ENCODE measurements at places on chromosomes 3 and 15.

GRCh38 chr3:140630366-140630765 lies 47.5 kb upstream of the TRIM42 start:
- DNase-seq: no peak

- peak; percentile 51 for DNase-seq
Measured at GRCh38 chr15:77869021-77869895, 208.3 kb downstream of the TBC1D2B start.

DNA sequence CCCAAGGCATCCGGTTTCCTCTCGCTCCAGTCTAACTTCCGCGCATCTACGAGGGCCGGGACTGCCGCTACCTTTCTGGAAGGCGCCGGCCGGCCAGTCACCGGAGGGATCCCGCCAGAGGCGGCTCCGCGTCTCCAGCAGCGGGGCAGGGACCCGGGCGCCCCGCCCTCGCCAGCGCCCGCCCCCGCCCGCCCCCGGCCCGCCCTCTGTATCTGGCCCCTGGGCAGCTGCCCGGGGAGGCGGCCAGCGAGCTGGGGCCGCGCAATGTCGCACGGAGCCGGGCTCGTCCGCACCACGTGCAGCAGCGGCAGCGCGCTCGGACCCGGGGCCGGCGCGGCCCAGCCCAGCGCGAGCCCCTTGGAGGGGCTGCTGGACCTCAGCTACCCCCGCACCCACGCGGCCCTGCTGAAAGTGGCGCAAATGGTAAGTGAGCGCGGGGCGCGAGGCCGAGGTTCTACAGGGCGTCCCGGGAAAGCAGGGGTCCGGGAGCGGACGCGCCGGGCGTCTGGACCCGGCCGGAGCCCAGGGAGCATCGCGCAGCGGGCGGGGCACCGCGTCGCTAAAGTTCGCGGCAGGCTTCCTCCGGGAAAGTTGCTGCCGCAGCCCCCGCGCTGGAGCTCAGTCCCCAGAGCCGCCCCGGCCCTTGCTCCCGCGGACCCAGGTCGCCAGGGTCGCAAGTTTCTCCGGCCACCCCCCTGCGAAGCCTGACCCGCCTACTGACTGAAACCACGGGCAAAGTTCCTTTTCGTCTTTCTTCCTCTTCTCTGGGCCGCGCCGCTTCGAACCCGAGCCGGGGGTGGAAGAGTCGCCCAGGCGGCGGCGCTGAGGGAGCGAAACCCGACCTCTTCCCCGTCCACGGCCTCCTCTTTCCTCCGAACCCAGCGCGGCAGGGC lies at the start of gene CMTM7:
Gene CMTM7 (plus strand): TSS at position 211 of the 893 bp plus-strand sequence. CDS start 54 bp downstream, at position 265.
- DNase-seq: peak; percentile 54

DNA sequence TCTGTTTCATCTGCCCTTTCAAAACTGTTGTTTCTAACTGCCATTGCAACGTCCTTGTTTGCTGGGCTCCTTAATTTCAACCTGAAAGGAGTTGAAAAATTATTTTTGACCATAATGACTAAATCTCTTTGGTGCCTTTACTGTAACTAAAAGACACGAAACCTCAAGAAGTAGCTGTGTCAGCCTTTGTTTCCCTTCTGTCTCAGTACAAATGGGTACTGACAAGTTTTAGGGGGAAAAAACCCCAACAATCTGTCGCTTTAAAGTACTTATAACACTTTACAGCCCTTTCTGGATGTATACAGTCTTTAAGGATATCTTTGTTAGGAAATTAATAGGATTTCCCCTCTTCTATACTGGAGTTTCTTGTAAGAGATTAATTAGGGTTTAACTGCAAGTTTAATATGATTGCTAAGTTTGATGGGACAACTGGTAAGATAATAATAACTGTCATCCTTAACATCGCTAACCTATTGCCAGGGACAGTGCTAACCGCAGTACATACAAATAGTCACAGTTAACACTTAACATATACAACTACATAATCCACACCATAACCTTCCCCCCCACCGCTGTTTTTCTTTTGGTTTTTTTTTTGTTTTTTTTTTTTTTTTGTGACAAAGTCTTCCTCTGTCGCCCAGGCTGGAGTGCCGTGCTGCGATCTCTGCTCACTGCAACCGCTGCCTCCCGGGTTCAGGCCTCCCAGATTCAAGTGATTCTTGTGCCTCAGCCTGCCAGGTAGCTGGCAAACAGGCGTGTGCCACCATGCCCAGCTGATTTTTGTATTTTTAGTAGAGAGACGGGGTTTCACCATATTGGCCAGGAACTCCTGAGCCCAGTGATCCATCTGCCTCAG lies 1.7 kb downstream of the GXYLT2 start:
- no peak for DNase-seq

GRCh38 chr3:31219131-31219843 lies 313.4 kb upstream of the STT3B start:
- no peak for DNase-seq

- DNase-seq: no peak
Measured at GRCh38 chr3:133610031-133610430, 36.5 kb downstream of the CDV3 start.

DNA sequence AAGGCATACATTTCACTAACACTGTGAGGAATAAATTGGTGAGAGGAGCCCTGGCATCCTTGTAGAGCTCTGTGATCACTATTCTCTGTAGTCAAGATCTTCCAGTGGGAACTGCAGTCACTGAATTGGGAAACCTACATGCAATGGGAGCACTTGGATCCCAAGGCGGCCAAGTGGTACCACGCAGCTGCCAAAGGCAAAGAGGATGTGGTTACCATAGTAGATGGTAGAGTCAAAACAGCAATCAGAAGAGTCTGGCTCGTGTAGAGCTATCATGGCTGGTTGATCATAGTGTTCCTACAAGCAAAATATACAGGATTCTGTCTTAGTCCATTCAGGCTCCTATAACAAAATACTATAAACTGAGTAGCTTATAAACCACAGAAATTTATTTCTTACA lies 849.7 kb downstream of the ROBO2 start:
- no peak for DNase-seq

- DNase-seq: peak; percentile 36
Measured at GRCh38 chr3:121477589-121477988, 68.2 kb downstream of the POLQ start.

- DNase-seq: no peak
Measured at GRCh38 chr3:108970561-108970960, 16.9 kb upstream of the GUCA1C start.

DNA sequence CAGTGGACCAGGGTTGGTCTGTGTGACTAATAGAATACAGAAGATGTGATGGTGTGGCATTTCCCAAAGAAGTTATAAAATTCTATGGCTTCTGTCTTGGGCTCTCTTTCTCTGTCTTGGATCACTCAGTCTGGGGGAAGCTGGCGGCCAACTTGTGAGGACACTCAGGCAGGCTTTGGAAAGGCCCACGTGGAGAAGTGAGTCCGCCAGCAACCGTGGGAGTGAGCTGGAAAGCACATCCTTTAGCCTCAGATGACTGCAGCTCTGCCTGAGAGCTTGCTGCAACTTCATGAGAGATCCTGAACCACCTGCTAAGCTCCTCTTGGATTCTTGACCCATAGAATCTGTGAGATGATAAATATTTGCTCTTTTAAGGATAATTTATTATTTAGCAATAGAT lies 72.0 kb upstream of the RASGRP1 start:
- no peak for DNase-seq

- DNase-seq: no peak
Measured at GRCh38 chr15:22786868-22787698, 639 bp downstream of the NIPA1 start.

GRCh38 chr3:194005930-194006501 lies 129.9 kb upstream of the HES1 start:
- no peak for DNase-seq

DNA sequence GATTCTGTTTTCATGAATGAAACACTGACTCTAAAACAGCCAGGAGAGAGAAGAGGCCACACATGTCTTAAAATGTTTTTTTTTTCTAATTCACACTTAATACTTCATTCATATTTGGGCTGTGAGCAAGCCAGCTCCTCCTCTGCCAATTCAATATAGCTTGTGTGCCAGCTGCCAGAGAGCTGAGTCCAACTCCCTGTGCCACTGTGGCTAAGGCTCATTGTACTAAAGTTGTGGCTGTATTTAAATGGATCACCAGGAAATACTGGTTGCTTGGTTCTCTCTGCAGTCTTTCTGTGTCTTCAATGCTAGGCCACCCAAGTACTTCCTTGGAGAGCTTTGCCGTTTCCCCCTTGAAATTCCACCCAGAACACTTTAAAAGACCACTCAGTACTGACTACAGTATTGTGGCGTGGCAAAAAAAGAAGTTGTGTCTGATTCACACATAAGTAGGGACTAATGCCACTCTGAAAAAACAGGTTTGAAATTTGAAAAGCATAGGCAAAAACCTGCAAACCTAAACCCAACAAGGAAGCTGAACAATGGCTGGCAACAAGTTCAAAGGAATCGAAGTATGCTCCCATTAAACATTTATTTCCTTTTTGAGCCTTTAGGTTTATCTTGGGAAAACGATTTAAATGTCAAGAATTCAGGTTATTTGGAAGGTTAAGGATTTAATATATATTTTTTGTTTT lies 524.7 kb downstream of the DIPK2A start:
- DNase-seq: no peak

DNA sequence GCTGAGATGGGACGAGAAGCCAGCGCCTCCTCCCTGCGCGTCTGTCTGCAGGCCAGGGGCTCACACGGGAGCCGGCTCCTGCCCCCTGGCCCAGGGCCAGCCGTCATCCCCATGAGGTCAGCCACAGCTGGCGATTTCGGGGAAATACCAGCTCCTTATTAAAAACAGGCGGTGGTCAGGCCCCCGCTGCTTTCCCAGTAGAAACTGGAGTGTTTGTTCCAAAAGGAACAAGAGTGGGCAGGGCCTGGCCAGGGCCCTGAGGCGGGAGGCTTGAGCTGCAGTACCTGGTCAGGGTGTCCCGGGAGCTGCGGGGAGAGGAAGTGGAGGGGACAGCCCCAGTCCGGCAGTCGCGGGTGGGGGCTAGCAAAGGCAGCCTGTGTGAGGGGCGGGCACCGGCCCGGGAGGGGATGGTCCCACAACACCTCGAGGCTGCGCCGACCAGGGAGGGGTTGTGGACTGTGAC lies 17.8 kb downstream of the MYL3 start:
- DNase-seq: no peak

- DNase-seq: no peak
Measured at GRCh38 chr3:159776779-159777178, 211.9 kb upstream of the IL12A start.

- no peak for DNase-seq
Measured at GRCh38 chr3:169913323-169913722, 2.0 kb downstream of the SAMD7 start.

DNA sequence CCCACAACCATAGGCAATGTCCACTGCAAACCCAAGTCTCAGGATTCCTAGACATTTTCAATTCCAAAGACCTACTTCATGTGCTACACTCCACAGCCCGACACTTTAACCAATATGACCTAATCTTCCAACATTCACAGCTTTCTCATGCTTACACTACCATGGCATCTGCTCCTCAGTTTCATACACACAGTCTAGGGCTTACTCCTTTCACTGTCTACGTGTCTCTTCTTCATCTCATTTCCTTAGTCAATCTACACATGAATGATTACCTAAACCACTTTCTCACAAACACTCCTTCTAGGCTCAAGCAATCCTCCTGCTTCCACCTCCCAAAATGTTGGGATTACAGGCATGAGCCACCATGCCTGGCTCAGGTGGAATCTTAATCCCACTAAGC lies 106.3 kb downstream of the STAG1 start:
- DNase-seq: no peak

DNA sequence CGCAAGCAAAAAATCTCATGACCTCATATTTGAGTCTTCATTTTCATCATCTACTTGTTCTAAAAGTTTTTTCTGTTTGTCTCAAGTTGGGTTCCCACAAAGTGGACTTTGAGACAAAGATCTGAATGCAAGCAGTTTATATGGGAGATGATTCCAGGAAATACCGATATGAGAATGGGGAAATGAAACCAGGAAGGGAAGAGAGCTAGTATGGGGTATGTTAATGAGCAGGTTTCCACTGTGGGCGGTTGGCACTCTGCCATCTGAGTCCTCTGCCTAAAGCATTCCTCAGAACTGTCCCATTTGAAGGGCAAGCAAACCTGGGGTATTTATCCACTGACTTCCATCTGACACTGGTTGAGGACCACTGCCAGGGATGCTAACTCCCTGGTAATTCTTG lies 8.8 kb downstream of the ADPRH start:
- DNase-seq: no peak

GRCh38 chr15:65165875-65166274 lies 19.3 kb downstream of the CLPX start:
- DNase-seq: no peak

DNA sequence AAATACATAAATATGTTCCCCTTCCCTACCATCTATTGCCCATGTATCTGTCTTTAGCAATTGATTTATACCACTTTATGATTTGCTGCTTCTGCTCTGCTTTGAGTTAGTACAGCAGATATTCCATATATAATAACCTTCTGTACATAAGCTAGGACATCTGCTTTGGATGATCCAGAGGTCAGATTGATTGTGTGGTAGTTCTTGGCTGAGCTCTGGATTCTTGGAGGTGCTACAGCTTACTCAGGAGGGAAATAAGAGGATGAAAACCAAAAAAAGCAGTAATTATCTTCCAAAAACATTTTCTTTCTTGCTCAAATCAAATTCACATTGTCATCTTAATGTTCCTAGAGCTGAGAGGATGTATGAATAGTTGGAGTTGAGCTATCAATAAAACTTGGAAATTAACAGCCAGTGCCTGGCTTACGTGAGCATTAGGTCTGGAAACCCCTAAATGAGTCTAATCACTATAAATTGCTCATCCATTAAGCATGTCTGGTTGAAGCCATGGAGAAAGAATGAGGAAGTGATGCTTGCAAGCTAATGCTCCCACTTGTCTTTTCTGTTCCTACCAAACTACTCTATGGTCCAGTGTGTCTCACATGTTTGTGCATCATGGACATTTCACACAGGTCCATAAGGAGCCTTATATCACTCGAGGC lies 36.3 kb upstream of the TMEM42 start:
- no peak for DNase-seq

- DNase-seq: no peak
Measured at GRCh38 chr15:92870010-92870591, 30.0 kb upstream of the CHD2 start.

GRCh38 chr3:37709946-37710640 lies 151.6 kb upstream of the CTDSPL start:
- DNase-seq: no peak

GRCh38 chr15:78752492-78753358 lies 58.5 kb downstream of the ADAMTS7 start:
- no peak for DNase-seq

GRCh38 chr3:11481556-11481955 lies 162.2 kb downstream of the VGLL4 start:
- no peak for DNase-seq

- no peak for DNase-seq
Measured at GRCh38 chr15:50355980-50356379, 982 bp upstream of the GABPB1 start.

DNA sequence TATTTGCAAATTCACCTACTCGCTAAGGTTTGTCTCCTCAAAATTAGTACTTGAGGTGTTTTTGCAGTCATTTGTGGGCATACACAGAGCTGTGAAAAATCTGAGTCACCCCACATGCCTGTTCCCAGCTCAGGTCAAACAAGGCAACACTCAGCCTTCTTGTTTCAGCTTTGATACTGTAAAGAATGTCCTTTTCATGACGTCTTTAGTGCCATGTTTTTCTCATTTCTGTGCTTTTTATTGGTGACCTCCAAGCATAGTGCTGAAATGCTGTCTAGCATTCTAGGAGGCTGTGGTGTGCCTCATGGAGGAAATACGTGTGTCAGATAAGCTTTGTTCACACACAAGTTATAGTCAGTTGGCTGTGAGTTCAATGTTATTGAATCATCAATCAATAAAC lies 8.8 kb downstream of the CAPN3 start:
- no peak for DNase-seq

- DNase-seq: no peak
Measured at GRCh38 chr3:62920466-62920784, 45.2 kb upstream of the CADPS start.

Data from T1000 (cell line).